Stimulated activated CD8-positive, alpha-beta memory T cell treated with anti-CD3 and anti-CD28 coated beads, Interleukin-4, amount 100 ng/mL, for 1 hour (primary cell): ENCODE measurements at places on chromosomes 2 and 18.

DNA sequence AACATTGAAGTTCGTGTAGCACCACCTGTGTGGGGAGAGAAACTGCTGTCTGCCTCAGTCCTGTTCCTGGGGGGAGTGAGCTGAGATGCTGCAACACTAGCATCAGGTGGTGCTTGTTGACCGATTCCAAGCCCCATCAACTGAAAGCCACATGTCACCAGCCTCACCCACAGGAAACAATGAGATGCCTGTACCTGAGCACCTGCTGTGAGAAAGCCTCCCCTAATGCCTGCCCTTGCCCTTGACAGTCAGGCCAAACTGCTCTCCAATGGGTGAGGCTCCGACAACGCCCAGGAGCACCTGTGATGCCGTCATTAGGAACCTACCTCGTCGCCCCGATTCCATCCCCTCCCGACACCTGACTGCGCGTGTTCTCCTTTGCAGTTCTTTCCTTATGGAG is 104.6 kb downstream of the SMC6 start:
- no peak for DNase-seq

GRCh38 chr2:55949613-55950012 is 26.0 kb upstream of the EFEMP1 start:
- DNase-seq: no peak

DNA sequence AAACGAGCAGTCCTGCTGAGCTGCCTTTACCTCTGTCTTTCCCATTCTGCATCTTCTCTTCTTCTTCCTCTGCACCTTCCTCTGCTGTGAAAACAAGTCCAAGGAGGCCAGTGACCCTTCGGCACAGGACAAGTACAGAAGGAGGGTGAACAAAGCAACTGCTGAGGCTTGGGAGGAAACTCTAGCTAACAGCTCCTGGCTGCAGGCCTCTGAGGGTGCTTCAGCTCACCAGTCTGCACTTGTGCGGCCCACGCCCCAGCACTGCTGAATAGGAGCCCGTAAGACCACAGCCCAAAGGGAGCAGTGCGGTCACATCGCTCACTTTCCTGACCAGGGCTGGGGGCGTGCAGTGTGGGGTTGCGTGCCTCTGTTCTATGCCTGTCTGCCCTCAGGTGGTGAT is 42.1 kb upstream of the DNMT3A start:
- DNase-seq: no peak

GRCh38 chr2:8628179-8628865 is 53.5 kb upstream of the ID2 start:
- no peak for DNase-seq

- no peak for DNase-seq
Observed at GRCh38 chr2:99679518-99679917, 189.7 kb upstream of the REV1 start.

DNA sequence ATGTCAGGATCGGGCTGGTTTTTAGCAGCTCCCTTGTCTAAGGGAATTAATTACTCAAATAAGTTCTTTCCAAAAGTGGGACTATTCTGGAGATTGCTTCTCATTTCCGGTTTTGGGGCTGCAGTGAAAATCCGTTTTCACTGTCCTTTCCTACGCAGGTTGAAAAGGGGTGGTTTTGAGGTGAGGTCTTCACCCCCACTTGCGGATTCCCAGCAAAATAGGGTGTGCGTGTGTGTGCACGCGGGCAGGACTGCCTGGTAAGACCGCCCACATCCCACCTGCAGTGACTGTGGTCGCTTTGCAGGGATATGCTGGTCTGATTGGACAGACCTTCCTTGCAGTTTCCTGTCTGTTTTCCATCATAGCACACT is 472 bp upstream of the PLEKHM3 start:
- DNase-seq: no peak

GRCh38 chr2:207698301-207698700 is 13.1 kb upstream of the CCNYL1 start:
- no peak for DNase-seq

- DNase-seq: no peak
Observed at GRCh38 chr2:110113961-110114591, 1.5 kb downstream of the MALL start.

GRCh38 chr2:233179848-233180366 is 71.6 kb upstream of the ATG16L1 start:
- no peak for DNase-seq

- no peak for DNase-seq
Observed at GRCh38 chr18:44453505-44453904, 227.2 kb upstream of the SETBP1 start.

- DNase-seq: no peak
Observed at GRCh38 chr2:209046163-209046562, 377.7 kb upstream of the MAP2 start.

- DNase-seq: no peak
Observed at GRCh38 chr2:5360081-5360480, 332.1 kb upstream of the SOX11 start.

- no peak for DNase-seq
Observed at GRCh38 chr2:191894681-191895147, 47.8 kb upstream of the CAVIN2 start.

DNA sequence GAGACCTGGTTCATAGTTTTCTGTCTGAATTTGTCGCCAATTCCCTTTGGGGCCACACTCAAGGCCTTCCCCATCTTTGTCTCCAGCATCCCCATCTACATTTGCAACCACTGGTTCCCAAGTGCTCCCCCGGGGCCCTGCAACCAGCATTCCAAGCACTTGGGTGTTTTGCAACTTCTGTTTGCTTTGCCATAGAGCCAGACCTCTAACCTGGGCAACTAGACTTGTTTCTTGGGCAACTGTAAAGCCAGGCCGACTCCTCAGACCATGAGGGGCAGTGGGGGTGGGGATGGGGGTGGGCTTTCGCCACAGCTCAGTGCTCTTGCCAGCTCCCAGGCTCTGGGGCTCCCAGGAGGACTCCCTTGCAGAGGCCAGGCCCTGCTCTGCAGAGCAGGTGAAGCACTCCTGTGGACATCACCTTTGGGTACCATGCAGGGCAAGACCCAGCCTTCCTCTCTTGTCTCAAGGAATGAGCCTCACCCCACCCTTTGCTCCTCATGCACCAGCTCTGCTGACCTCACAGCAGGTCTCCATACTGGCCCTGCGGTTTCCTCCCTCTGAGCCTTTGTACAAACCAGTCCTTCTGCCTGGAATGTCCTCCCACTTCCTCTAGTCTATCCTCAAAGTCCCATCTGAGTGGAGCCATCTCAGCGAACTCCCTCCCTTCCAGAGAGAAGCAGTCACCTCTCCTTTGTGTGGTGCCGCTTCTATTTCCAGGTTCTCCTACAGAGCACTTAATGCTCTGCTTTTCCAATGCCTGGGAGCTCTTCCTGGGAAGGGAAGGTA is 126.7 kb upstream of the MYCN start:
- no peak for DNase-seq

GRCh38 chr2:212414767-212415211 is 123.8 kb downstream of the ERBB4 start:
- DNase-seq: no peak

DNA sequence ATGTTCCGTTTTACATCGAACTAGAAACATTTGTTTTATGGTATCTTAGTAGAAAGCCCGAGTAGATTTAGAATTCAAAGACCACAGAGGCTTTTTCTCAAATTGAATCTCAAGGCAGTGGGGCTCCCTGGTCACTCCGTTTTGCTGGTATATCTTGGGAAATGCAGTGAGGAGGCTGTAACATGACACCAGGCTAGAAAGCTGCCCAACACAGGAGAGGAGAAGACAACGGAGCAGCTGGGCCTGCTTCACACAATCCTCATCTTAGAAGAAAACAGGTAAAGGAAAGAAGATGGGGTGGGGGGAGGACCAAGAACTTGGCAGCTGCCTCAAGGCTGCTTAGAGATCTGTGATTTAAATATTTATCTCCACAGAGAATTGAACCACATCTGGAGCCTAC is 38.3 kb upstream of the EPB41L3 start:
- no peak for DNase-seq
